ENCODE measurements at places on chromosomes 3 and 15. TPM values are rescaled to one million over a fixed set of nuclear protein-coding genes. Genes with fewer than 3 reads are reported as not detected.

GRCh38 chr3:70360979-70361760 lies 48.7 kb upstream of the MDFIC2 start:
- no peak for DNase-seq

DNA sequence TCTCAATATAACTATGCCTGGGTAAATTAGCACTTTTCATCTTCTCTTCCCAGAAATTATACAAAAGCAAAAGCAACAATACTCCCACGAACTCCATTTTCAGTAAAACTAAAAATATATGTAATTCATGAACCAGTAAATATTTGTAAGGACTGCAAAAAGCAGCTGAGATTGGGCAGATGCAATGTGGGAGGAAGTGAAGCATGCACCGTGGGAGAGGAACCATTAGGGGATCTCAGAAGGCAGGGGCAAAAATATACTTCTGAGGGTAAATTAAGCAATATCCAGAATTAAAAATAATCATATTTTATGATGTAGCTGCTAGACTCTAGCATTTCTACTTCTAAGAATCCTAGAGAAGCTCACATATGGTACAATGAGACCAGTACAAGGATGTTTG lies 20.2 kb downstream of the CFAP91 start:
- no peak for DNase-seq

DNA sequence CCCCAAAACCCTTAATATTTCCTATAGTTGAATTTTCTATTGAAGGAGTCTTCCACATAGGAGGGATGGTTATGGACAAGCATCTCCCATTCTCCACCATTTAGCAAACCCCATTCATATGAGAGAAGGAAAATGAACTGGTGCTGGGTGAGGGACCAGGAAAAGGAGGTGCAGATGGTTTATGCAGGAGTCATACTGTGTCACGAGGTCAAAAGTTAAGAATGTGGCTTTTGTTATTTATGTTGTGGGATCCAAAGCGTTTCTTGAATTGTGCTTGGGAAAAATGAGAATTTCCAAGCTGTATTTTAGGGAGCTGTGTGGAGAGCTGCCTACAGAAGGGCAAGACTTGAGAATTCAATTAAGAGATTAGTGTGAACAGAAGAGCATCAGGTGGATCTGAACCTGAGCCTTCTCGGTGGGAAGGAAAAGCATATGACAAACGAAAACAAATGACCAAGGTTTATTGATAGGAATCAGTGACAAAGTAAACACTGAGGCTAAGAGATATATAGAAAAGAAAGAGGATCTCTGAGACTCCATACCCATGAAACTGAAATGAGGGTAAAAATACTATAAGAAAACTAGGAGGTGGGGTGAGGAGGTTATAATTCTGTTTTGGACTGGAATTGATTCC lies 473.3 kb upstream of the NR2F2 start:
- no peak for DNase-seq

DNA sequence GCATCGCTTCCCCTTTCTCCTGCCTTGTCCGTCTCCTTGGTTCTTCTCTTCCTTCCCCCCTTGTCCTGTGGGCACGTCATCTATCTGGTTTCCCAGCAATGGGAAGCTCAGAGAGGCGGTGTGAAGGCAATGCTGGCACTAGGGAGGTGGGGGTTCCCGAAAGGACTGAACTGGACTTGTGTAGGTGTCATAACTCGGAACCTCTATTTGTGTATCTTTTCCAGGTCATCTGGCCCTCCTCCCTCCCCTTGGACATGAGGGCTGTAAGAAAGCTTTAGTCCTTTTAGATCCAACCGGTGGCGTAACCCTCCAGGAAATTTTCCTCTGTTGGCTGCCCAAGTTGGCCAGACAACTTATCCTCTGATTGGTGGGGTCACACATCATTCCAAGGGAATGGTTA lies 231.5 kb upstream of the TLE3 start:
- DNase-seq = no peak

DNA sequence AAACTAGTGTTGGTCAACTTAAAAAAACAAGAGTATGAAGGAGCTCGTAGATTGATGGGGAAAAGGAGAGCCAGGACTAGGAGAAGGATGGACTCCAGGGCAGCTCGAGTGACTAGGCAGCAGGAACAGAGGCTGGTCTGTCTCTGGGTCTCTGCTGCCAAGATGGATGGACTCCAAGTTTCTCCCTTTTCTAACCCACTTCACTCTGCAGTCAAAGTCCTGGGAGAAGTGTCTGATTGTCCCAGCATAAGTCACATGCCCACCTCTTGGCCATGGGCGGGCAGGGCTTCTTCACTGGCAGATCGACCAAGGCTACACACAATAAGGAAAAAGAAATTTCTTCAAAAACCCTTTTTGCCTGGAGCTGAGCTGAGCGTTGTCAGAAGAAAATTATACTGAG lies 9.2 kb upstream of the EPB42 start:
- DNase-seq = no peak

DNA sequence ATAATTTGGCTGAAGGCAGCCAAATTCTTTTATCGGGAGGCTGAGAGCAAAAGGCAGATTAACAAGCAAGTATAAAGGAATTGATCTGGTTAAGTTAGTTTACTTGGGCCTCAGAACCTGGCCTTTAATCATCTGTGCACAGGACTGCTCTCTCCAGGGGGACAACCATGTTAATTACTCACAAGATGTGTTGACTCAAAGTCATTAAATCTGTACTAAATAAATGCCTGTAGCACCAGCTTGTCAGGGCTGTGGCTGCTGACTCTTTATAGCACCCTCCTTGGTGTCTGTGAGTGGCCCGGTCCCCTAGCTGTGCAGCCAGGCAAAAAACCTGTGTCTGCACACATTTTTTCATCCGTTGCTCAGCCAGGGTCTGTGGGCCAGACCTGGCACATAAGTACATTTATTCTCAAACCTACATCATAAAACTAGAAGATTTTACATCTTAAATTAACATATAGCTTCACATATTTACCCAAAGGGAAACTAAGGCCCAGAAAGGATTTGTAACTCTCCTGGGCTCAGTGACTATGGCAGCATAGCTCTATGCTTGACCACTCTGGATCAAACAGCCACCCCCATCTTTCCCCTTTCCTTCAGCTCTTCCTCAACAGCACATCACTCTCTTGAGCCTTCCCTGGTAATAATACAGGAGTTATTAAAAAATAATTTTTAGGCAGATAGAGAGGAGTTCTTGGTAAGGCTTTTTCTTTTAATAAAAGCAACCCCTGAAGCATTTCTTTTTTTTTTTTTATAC lies 51.4 kb downstream of the NCEH1 start:
- DNase-seq = no peak

DNA sequence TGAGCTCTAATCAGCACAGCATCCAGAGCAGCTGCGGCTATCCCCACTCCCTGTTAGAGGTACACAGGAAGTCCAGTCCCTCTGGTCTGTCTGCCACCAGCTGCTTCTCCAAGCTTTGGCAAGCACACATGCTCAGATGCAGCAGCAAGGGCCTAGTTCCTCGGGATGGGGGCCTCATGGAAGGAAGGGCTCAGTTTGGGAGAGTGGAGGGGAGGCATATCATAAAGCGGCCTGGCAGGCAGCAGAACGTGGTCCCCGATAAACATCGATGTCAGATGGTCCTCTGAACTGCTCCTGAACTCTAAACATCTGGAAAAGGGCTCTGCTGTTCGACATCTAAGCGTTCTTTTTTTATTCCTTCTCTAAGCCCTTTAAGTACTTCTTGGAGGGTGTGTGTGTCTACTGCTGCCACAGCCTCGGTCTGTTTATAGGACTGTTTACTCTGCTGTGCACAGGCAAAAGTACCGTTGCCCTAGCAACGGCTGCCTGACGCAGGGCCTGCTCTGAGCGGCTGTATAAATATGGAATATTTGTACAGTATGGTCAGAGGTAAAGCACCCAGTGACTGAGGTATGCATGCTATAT lies 74.6 kb downstream of the PRICKLE2 start:
- peak; percentile 49 for DNase-seq

GRCh38 chr15:100842756-100843730 lies 36.6 kb upstream of the ALDH1A3 start:
- no peak for DNase-seq

DNA sequence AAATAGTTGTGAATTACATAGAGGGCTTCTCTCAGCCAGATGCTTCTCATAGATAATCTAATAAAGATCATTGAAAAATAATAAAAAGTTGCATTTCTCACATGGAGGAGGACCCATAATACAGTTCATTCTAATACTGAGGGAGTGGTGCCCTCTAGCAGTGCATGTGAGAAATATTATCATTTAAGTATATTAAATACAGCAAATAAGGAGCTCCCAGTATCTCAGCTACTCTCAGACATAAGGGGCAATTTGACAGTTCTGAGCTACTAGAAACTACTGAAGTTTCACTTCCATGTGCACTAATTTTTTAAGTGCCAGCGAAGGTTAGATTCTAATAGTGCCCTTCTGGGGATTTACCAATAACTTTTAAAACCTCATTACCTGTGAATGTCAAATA lies 188.3 kb downstream of the IL5RA start:
- no peak for DNase-seq

DNA sequence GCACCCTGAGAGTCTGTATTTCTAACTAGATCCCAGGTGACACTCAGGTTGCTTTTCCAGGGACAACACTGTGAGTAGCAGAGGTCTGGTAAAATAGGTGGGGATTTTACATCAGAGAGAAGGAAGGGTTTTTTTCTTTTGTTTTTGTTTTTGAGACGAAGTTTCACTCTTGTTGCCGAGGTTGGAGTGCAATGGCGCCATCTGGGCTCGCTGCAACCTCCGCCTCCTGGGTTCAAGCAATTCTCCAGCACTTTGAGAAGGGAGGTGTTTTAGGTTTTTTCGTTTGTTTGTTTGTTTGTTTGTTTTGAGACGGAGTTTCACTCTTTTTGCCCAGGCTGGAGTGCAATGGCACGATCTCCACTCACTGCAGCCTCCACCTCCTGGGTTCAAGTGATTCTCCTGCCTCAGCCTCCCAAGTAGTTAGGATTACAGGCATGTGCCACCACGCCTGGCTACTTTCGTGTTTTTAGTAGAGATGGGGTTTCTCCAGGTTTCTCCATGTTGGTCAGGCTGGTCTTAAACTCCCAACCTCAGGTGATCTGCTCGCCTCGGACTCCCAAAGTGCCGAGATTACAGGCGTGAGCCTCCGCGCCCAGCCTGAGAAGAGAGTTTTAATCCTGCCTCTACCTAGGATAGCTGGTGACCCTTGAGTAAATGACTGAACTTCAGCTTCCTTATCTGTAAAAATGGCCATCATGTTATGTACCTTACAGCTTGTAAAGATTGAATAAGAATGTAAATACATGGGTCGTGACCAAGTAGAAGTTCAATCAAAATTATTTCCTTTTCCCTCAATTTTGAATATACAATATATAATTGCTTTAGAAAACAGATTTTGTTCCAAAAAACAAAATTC lies 95.9 kb upstream of the FNDC3B start:
- DNase-seq = no peak

- no peak for DNase-seq
Observed at GRCh38 chr3:33425453-33425852, 14.8 kb downstream of the UBP1 start.

- DNase-seq = no peak
Observed at GRCh38 chr15:67968564-67968963, 85.6 kb upstream of the PIAS1 start.

Gene KBTBD13
- total RNA-seq = not detected

Gene DOCK3
- total RNA-seq = 0.03 TPM

Gene LRRN1
- total RNA-seq = not detected

Gene EOMES
- total RNA-seq = 0.95 TPM

Gene PLA2G4E
- 0.14 TPM for total RNA-seq

Gene PIF1
- 16.0 TPM for total RNA-seq

Gene GOLGA8Q
- total RNA-seq = 0.21 TPM

Gene GNAT1
- total RNA-seq = not detected

Gene C3orf80
- not detected for total RNA-seq

Gene ETFA
- 116 TPM for total RNA-seq

Gene GPX1
- 487 TPM for total RNA-seq

Data from foreskin keratinocyte (primary cell).